ENCODE measurements at places on chromosomes 5 and 9.

DNA sequence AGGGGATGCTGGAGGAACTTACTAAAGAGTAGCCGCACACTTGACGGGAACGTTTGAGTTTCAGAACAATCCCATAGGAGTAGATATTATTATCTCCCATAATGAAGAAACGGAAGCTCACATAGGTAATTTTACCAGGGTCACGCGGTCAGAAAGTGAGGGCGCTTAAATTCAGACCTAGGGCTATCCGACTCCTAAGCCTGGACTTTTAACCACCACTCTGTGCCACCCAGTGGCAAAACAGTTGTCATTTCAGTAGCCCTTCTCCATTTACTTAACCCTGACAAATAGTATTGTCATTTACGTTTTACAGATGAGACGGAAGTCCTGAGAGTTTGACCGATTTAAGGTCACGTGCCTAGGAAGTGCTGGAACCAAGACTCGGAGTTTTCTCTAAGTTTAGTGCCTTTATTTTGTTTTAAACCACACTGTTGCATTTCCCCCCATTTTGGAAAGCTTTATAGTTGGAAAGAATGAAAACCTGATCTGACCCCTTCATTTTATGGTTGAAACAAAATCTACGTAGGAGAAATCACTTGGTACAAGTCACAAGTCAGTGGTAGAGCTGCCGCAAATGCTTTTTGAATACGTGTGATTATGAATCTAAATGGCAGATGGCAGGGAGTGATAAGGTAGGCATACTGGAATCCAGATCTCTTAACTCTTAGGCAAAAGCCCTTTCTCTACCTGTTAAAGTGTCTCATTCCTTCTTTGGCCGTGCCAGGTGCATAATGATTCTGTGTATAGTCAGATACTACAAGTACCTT is 650 bp downstream of the MRRF start:
- peak; percentile 30 for DNase-seq

GRCh38 chr5:606526-607399 is 5.4 kb upstream of the CEP72 start:
- DNase-seq = no peak

DNA sequence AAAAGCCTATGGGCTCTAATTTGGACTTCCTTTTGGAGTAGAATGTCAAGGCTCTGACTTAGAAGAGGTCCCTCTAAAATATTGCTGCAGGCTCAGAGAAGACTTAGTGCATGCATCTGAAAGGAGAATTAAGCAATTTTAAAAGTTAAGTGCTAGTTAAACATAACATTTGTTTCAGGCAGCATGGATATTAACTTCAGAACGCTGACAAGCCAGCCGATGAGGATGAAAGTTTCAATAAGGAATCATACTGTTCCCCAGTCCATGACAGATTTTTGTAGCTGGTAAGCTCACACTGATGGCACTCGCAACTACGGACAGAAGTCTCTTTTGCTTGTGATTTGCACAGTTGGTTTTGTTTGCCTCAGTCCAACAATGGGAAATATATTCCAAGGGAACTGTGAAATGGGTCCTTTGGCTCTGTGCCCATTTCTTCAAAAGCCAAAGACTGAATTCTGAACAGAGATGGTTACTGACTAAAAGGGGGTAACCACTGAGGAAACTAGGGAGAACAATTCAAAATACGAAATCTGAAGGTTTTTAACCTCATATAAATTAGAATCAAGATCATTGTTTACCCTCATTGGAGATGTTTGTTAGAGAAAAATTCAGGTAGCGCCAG is 47.6 kb downstream of the DCP2 start:
- no peak for DNase-seq

- no peak for DNase-seq
Measured at GRCh38 chr9:124780060-124780756, 3.3 kb downstream of the OLFML2A start.

DNA sequence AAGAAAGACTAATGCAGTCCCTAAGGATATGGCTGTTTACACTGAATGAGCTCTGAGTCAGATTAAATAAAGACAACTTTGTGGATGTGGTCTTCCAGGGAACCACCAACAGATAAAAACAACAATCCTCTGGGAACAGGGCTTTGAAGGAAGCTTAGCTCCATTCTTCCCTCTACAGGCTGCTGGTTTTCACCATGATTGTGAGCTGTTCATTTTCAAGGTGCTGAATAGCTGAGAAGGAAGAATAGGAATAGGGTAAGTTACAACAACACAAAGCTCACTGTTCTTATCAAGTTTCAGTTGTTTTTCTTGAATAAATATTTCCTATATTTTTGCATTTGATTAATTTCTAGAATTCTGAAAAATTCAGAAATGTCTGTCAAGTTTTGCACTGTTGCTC is 25.9 kb upstream of the PTAR1 start:
- DNase-seq = no peak

GRCh38 chr5:19685473-19685872 is 302.5 kb downstream of the CDH18 start:
- DNase-seq = no peak

DNA sequence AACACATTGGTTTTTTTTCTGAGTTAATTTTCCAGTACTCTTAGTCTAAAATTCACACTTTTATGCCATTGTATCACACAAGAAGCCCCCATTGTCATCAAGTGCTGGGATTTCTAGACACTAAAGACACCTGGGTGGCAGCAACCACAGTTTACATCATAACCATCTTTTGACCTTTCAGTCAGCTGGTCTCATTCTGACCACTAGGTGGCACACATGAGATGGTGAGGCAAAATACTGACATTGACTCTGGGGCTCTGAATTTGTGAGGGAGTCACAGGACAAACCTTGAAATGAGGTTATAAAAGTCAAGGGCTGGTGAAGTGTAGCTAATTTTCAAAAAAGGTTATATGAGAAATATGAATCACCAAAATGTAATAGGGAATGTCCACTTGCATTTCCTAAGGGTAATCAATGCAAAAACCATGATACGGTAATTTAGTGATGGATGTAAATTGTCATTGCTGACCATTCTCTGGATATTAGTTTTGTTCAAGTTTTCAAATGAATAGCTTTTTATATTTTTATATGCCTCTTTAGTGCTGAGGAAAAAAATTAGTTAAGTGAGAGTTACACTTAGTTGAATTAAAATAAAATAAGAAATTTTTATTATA is 229.4 kb downstream of the DMAC1 start:
- DNase-seq = peak; percentile 72

GRCh38 chr5:33662722-33663427 is 222.1 kb downstream of the TARS1 start:
- DNase-seq = no peak

GRCh38 chr5:159155960-159156359 is 53.4 kb downstream of the RNF145 start:
- DNase-seq = no peak

DNA sequence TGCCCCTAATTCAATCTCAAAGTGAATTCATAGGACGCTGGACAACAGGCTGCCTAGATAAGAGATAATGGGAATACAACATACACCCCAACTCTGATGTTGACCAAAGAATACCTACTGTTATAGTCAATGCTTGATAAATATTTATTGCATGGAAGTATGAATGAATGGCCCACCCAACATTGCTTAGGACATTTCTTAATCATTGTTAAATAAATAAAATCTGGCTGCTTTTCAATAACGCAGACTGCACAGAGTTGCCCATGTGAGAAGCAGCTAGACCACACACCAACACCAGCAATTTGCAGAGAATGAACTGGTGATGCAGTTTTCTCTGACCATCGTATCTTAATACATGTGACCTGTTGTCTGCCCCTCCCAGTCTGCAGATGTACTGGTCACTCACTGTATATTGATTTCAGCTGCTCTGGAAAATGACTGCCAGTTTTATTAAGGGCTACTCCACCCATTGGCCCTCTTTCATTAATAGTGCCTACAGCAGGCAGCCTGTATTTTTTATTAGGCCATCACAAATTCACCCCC is 236.2 kb upstream of the WWC1 start:
- no peak for DNase-seq

DNA sequence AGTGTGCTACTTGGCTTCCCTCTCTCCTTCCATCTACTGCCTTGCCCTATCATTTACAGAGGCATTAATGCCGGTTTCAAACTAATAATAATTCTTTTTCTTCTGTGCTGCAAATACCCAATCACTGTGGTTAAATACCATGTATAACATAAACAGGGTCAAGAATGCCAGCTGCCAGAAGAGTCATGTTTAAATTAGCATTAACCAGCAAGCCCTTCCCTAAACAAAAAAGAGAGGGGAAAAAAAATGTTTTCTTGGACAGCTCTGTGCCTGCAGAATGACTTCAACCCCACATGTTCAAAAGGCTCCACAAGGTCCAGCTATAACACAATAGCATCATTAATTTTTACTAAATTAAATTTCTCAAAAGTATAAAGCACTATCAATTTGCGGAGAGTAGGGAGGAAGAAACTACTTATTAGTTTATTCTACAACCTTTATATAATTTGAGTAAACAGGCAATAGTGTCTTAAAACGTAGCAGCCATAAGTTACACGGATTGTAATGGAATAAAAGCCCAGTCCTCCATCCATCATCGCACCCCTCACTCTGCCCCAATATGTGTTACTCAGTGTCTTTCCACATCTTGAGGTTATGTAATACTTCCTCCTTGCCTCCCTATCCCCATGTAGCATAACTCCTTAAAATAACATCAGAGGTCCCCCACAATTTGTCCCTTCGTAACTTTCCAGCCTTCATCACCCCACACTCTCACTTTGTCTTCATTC is 3.9 kb downstream of the LPAR1 start:
- no peak for DNase-seq

DNA sequence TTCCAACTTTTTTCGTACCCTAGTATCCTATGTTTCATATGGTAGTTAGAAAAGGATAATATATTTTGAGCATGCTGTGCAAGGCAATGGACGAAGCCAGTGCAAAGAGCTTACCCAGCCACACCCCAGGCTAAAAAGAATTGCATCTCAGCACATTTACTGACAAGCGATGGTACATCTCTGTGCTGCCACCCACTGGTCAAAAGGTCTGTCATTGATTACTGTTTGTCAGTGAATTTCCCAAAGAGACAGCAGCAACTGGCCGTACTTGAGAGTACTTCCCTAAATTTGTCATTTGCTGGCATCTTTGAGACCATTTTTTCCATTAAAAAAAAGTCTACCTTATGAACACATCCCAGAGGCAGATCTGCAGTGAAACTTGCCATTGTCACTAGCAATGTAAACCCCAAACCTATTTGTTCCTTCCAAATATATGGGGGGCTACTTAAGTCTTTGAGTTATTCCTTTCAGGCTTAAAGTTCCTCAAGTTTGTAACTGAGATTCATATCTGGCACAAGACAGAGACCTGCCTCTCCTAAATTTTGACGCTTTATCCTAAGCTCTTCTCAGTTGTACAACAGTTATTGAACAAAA is 184.3 kb downstream of the CTNND2 start:
- peak; percentile 1 for DNase-seq

- DNase-seq = no peak
Measured at GRCh38 chr9:98134702-98135557, 15.9 kb upstream of the TRIM14 start.

All from activated T-cell treated with anti-CD3 and anti-CD28 coated beads, Interleukin-2, amount 50 U/mL, for 72 hours (primary cell).